ENCODE measurements at places on chromosomes 5 and 9.
A peak's percentile ranks its signal among the peaks of the same experiment; 100 is the strongest.

- DNase-seq = no peak
Measured at GRCh38 chr5:36656556-36656955, 50.1 kb downstream of the SLC1A3 start.

- DNase-seq = no peak
Measured at GRCh38 chr5:146233441-146233840, 30.0 kb downstream of the RBM27 start.

- no peak for DNase-seq
Measured at GRCh38 chr9:132793606-132794580, 84.2 kb downstream of the AK8 start.

DNA sequence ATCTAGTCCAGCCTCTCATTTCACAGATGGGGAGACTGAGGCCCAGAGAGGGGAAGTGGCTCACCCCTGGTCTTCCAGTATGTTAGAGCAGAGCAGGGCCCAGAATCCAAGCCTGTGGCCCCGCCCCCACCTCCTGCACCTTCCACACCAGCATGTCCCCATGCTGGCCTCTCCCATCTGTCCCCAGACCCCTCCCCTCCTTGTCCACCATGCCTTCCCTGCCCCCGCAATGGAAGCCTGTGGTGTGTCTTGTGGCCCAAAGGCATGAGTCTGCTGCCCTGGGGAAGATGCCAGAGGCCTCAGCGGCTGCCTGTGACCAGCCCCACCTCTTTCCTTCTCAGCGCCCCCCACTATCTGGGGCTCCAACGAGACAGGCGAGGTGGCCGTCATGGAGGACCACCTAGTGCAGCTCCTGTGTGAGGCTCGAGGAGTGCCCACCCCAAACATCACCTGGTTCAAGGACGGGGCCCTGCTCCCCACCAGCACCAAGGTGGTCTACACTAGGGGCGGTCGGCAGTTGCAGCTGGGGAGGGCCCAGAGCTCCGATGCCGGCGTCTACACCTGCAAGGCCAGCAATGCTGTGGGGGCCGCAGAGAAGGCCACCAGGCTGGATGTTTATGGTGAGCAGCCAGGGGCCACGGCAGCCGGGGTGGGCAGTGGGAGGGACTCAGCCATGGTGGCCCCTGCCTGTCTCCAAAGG is 87.2 kb downstream of the HMCN2 start:
- no peak for DNase-seq

DNA sequence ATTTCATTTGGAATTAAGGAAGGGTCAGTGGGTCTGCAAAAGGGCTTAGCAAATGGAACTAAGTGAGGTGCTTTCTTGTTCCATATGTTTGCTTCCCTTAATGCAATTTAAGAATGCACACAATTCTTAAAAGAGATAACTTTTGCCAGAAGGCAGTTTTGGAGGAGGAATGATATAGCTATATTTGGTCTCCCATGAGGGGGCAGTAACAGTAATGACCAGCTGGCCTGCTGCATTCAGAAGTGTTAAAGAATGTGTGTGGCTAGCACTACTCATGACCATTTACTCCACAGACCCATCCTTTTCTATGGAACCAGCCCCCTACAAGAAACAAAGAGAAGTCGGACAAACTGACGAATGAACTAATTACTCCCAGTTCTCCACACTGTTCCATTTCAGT is 638.9 kb downstream of the RAB3C start:
- DNase-seq = peak; percentile 35
